Stimulated activated CD8-positive, alpha-beta memory T cell treated with anti-CD3 and anti-CD28 coated beads, Interleukin-4, amount 100 ng/mL, for 1 hour (primary cell): ENCODE measurements at places on chromosomes 3 and 15.
A peak's percentile ranks its signal among the peaks of the same experiment; 100 is the strongest.

DNA sequence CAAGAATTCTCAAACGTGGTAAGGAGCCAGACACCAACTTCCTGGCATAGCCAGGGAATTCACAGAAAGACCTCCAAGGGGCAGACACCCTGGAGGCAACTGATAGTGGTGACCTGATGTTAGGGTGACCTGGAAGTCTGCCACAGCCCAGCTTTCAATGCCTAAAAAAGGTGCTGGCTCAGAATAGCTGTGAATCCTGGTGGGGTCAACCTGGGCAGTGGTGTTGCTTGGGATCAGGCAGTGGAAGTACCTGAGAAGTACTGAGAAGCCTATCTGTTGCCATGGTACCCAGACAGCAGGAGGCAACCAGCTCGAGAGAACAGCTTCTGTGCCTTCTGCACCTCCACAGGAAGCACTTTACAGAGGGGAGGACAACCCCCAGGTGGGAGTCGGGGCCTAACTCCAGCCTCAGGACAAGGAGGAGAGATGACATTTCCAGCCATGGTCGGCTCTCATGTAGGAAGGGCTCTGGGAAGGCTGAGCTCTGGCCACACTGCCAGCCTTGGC, 55.4 kb upstream of the LARS2 start:
- no peak for DNase-seq

DNA sequence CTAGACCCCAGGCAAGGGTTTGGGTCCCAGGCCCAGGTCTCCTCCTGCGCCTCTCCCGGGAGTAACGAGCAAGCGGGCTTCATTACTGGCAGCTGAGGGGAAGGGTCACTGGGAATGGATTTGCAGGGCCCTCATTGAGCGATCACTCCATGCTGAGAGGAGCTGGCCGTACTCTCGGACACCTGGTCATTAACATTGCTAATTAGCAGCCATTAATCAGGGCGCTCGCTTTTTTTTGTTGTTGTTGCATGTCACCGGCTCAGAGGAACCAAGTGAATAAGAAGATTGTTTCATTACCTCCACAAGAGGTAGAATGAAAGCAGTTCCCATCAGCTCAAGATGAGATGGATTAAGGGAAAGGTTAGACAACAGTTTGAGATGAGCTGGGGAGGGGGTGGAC, 293.0 kb upstream of the ATP11B start:
- DNase-seq = no peak

- DNase-seq = no peak
These were observed 120.5 kb downstream of the BBX start for GRCh38 chr3:107643038-107643883.

- DNase-seq = no peak
These were observed 500.2 kb upstream of the NR2F2 start for GRCh38 chr15:95830281-95830680.

- DNase-seq = no peak
These were observed 189.0 kb downstream of the VGLL3 start for GRCh38 chr3:86801921-86802320.

GRCh38 chr15:67745073-67746006, 80.0 kb upstream of the SKOR1 start:
- no peak for DNase-seq

GRCh38 chr15:48644827-48645557, 517 bp downstream of the FBN1 start:
- DNase-seq = no peak

GRCh38 chr3:8712908-8713255, 20.7 kb upstream of the CAV3 start:
- DNase-seq = no peak

DNA sequence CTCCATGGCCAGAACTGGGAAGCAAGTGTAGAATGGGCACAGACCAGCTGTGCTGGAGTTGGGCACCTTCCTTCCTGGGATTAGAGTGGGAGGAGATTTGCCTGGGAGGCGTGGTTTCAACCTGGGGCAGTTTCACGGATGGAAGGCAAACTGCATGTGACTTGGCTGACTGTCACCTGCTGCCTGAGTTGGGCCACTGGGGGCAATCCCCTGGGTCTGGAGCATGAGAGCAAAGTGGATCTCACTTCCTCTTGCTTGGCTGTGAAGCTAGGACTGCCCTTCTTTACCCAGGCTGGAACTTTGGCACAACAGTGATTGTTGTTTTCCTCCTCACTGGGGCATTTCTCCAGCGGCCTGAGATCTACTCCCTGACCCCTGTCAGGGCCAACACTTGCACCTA, 1247.0 kb upstream of the EPHA6 start:
- no peak for DNase-seq

DNA sequence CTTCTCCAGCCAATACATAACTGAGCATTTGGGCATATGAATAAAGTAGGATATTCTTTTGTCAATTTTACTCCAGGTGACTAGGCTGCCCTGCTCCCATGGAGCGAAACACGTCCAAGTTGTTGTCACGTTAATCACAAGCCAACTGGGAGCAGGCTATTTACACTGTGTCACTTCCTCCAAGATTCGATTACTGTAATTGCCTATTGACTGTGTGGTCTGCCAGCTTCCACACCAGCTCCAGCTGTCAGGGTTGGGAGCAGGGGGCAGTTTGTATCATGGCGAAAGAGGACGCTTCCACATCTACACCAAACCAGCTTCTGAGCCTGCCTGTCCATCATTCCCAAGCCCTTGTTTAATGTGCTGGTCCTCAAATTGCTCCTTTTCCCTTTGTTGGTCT, 89.2 kb upstream of the RORA start:
- no peak for DNase-seq

- no peak for DNase-seq
These were observed 50.9 kb downstream of the CORO2B start for GRCh38 chr15:68629519-68630210.

GRCh38 chr3:128567141-128567540, 74.1 kb upstream of the GATA2 start:
- no peak for DNase-seq

DNA sequence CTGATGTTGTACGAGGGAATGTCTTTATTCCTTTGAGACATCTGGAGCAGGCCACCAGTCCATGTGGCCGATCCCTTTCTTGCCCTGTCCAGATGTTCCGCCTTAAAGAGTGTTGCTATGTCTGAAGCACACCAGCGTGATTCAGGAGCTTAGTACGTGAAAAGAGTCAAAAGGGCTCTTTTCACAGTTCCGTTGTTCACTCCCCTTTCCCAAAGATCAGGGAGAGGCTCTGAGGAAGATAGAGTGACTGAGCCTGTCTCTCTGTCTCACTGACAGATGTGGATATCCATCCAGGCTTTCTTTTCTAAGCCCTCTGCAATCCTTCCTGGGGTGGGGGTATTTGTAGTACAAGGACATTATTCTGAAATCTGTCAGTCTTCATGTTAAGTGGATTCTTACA, 262.5 kb upstream of the LRTM1 start:
- no peak for DNase-seq

GRCh38 chr3:33115024-33115768, 1.4 kb downstream of the CRTAP start:
- DNase-seq = no peak

DNA sequence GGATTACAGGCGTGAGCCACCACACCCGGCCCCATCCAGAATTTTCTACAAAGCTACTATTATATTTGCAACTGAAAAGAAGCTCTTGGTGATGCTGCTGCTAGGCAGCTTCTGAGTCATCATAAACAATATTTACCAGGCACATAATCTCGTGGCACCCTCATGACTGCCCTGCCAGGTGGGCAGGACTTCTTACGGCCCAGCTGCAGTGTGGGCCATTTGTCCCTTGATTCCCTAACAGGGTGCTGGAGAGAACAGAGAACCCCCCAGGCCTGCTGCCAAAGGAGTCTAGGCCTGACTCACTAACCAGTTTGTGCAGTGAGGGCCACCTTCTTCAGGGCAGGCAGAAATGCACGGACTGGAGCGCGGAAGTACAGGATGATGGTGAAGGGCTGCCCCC, 4.9 kb downstream of the EPB42 start:
- no peak for DNase-seq

DNA sequence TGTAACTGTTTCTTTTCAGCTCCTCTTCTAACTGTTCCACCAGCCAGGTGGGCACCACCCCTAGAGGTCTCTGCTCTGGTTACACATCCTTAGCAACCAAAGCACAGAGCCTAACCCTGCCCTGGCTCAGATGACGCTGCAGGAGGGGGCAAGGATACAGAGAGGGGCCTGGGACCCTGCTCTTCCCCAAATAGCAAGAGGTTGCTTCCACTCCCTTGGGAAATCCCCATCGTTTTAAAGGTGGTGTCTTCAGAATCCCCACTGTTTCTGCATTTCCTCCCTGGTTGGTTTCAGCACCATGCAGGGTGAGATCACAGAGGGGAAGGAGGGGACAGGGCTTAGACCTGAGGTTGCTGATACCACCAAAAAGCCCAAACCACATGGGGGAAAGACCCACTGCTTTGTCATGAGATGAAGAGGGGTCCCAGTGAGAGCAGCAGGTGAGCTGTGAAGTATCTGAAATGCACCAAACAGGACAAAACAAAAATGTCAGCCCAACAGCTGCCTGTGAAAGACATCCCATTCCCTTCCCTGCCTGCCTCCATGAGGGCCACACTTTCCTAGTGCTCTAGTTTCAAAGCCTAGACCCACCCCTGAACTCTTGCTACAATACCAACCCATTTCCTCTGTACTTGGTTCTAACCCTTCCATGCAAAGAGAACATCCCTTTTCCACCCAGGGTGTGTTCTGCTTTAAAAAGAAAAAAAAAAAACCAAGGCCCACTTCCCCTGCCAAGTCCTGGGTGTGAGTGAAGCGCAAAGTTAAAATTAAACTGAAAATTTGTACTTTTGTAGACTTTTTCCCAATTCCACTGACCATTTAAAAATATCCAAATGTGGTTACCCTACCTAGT, 29.0 kb downstream of the ANP32A start:
- no peak for DNase-seq

GRCh38 chr3:63779227-63779626, 39.9 kb upstream of the C3orf49 start:
- no peak for DNase-seq

GRCh38 chr3:16908896-16909295, 24.1 kb downstream of the PLCL2 start:
- no peak for DNase-seq

- no peak for DNase-seq
These were observed 79.2 kb upstream of the ARHGEF3 start for GRCh38 chr3:56880720-56881575.

GRCh38 chr3:14144423-14145075, 19.7 kb downstream of the TMEM43 start:
- DNase-seq = peak; percentile 46

DNA sequence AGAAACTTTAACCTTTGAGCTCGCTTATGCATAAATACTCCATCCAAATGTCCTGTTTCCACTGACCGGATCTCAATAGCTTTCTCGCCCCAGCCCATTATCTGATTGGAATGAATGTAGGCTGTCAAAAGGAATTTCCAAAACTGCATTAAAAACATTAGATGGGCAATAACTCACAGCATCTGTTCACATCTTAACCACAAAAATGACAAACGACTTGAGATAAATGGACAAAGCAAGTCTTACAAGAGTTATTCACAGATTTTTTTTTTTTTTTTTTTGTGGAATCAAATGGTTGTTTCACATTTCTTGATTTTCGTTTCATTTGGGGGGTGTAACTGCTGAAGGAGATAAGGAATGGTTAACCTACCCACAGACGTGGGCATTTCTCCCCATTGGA, 39.7 kb upstream of the SLC2A2 start:
- DNase-seq = no peak

DNA sequence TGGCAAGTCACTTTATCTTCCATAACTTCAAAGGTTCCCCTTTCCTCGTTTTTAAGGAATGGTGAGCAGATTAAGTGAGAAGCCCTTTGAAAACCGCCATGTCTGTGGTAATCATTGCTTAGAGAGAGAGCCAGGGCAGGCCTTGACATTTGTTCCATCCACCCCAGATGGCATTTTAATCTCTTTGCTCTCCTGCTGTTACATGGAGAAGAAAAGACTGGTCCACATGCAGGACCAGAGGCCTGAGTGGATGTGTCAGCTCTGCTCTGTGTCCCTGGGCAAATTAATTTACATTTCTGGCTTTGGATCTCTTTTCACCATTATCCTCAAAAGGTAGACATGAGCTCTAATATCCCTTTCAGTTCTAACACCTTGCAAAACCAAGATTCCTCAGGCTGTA, 157.3 kb upstream of the LPP start:
- DNase-seq = no peak

GRCh38 chr3:195087328-195087727, 183.6 kb downstream of the XXYLT1 start:
- DNase-seq = no peak

GRCh38 chr3:104916971-104917370, 449.7 kb upstream of the ALCAM start:
- DNase-seq = no peak

DNA sequence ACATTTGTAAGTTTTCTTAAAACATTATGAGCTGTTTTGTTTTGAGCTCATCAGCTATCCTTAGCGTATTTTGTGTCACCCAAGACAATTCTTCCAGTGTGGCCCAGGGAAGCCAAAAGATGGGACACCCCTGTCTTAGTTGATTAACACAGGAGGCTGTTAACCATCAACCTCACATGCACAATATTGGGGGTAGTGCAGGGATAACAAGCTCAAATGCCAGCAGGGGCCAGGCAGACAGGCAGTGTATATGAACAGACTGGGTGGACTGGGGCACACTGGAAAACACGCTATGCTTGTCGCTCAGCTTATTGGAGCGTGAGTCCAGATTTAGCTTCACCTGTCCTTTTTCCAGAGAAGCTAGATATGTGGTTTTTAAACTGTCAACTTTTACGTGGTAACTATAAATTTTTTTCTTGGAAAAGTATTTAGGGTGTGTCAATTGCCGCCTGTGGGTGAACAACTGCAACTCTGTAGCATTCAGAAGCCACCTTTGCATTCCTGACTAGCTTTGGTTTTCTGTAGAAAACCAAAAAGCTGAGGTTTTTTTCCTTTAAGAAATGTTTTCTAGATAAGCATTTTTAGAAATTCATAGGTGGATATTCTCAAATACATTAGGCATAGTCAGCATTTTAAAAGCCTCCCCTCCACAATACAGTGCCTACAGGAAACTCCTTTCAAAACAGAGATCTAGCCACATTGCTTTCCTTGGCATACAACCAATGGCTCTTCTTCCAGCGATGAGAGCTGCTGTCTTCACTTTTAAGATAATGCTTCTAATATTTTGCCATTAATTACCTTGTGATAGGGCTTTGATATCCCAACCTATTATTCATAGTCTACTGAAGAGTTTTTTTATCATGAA, 14.6 kb downstream of the PSMD6 start:
- DNase-seq = no peak

DNA sequence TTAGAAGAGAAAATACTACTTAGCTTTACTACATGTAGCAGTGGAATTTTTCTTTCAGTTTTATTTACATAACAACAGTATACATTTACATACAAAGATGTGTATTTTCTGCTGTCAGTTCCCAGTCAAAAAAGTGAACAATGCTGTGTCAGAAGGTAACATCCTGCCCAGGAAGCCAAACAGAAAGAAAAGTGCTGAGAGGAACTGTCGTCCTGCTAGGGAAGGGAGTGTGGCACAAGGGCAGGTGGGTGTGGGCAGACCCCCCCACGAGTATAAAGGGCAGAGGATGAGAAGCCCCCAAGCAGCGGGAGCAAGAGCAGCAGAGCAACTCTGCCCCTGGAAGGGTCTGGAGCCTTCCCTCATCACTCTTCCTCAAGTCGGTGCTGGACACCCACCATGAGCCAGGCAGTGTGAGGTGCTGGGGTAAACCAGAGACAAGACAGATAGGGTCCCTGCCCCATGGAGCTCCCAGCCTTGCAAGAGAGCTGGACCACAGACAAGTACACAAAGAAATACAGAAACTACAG, 39.7 kb downstream of the TBC1D2B start:
- DNase-seq = no peak

GRCh38 chr3:128804811-128805155, 74.6 kb upstream of the ACAD9 start:
- no peak for DNase-seq
